ENCODE measurements at places on chromosomes 2 and 18.

- DNase-seq, result no peak
Measured at GRCh38 chr2:105487142-105488069, 88.6 kb upstream of the FHL2 start.

GRCh38 chr2:152410165-152410597 lies 75.2 kb downstream of the FMNL2 start:
- DNase-seq, result no peak

DNA sequence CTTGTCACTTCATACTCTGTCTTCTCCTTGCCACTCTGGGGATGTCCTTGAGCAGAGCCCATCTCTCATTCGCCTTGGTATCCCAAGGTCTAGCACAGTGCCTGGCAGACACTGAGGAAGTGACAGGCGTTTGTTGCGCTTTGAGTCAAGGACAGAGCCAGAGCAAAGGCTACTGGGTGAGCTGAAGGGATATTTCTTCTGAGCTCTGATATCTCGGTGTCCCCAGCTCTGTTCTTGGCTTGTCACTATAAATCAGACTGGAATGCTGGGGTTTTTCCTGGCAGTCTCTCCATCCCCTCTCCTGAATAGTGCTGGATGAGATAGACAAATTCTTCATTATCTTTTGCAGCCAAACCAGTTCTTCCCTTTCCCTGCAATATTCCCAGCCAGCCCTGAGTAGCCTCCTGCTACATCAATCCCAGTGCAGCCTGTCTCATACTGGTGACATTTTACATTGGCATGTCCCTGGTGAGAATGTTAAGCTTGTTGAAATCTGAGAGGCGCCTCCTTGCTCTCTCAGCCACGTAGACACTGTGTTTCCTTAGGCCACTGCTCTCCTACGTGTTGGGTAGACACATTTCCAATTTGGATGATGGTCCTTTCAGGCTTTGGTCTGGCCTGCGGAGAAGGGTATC lies 61.7 kb downstream of the CTIF start:
- no peak for DNase-seq

DNA sequence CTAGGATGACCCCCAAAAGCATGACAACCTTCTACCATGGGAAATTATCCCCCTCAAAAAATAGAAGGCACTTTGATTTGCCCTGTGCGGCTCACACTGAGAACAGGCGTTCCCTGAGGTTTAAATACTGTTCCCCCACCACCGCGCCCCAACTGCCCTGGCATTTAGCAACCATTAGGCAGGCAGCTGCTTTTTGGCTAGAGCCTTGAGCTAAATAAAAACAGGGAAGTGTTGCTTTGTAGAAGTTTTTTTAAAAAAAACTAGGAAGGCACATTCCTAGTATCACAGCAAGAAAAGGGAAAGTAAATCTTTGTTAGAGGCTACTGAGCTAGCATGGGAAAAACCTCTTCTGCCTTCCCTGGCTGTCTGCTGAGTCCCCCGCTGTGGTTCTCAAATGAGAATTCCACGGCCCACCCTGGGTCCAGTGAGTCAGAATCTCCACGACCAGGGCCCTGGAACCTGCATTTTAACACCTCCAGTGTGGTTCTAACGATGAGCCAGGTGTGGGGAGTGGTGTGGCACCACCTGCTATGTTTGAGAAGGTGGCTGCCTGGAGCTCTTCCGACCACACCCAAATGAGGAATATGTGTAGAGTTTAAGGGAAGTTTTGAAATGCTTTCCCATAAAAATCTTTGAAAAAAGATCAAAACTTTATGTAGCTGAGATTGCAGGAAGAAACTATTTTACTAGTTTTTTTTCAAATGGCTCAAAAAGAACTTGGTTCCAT lies 66.4 kb downstream of the VIT start:
- no peak for DNase-seq

DNA sequence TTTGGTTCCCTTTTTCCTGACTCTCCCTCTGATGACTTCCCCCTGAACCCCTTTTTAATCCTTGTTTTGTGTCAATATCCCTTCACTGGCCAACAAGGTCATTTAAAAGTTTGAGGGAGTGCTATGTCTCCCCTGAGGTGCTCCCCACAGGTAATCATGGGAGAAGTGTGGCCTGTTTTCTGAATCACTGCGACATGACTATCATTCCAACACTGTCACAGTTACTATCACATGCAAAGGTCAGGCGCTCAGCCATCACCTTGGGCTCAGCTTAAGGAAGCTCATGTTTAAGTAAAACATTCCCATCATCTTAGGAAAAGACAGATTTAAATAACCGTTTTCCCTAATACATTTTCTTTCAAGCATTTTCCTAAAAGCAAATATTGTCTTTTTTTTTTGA lies 20.9 kb upstream of the ACAA2 start:
- no peak for DNase-seq

- no peak for DNase-seq
Measured at GRCh38 chr2:60350791-60351190, 202.7 kb downstream of the BCL11A start.

DNA sequence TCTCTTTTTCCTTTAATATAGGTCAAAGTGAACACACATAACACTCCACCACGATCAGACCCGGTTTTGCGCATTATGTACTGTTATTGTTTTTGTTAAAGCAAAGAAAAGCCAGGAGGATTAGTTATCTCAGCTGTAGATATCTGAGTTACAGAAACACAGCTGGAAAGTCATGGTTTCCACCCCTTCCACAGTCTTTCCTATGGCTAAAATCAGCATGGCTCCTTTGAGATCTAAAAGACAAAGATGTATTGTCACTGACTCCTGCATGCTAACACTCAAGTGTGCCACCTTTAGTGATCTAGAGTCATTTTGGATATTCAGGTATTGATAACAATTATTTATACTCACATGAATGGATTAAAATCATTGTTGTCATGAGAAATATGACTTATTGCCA lies 260.0 kb downstream of the FIGN start:
- no peak for DNase-seq

DNA sequence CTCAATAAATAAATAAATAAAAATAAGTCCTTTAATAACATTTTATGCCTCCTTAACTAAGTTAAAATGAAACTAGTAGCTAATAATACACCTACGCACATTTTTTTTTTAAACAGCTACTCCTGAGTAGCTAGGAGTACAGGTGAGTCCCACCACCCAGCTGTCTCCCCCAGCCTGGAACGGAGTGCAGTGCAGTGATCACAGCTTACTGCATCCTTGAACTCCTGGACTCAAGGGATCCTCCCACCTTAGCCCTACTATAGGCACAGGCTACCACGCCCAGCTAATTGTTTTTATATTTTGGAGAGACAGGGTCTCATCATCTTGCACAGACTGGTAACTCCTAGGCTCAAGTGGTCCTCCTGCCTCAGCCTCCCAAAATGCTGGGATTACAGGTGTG lies 28.4 kb downstream of the YWHAQ start:
- no peak for DNase-seq

- no peak for DNase-seq
Measured at GRCh38 chr2:234102112-234102511, 51.6 kb downstream of the SPP2 start.

DNA sequence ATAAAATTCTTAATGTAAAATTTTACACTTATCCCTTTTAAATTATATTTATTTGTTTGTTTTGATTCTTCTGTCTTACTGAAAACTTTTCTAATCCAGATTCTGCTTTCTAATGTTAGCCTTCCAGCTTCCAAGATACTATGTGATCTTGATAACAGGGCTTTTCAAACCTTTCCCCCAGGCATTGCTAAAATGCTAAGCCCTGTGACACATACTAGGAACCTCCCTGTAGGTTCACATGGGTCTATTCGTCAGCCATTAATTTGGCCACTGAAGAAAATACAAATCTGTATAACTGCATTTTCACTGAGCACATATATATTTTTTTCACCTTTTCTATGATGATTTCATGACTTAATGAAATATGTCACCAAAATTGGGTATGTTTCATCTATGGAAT lies 92.8 kb upstream of the MAP4K3 start:
- no peak for DNase-seq

GRCh38 chr18:6610466-6610865 lies 119.0 kb upstream of the ARHGAP28 start:
- no peak for DNase-seq

DNA sequence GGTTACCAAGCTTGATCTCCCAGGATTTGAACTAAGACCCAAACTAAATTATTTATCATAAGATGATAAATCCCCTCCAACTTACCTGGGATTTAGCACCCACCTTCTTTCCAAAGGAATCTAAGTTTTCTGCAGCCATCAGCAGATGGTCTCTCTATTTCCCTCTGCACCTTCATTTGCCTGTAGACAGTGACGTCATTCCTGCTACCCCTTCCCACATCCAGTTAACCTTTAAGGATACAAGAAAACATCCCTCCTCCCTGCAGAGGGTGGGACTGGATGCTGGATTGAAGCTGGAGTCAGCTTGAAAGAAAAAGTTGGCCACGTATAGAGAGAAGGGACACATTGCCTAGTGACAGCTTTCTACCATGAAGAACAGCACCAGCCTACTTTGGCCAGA lies 3.7 kb upstream of the DNER start:
- no peak for DNase-seq

DNA sequence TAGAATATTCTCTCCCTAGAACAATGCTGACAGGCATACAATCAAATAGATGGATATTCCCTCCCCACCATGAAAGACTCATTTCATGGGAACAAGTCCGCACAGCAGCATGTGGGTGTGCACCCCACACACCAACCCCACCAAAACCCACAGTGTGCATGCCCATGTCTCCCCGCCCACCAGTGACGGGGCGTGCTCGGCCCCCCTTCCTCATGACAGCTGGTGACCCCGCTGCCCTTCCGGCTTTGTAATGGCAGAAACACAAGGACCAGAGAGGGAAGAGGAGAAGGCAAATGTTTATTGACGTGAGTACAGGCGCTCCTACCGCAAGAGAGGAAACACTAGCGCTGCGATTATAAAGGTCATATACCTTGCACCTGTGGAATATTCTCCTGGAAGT lies 30.8 kb upstream of the ODC1 start:
- no peak for DNase-seq

DNA sequence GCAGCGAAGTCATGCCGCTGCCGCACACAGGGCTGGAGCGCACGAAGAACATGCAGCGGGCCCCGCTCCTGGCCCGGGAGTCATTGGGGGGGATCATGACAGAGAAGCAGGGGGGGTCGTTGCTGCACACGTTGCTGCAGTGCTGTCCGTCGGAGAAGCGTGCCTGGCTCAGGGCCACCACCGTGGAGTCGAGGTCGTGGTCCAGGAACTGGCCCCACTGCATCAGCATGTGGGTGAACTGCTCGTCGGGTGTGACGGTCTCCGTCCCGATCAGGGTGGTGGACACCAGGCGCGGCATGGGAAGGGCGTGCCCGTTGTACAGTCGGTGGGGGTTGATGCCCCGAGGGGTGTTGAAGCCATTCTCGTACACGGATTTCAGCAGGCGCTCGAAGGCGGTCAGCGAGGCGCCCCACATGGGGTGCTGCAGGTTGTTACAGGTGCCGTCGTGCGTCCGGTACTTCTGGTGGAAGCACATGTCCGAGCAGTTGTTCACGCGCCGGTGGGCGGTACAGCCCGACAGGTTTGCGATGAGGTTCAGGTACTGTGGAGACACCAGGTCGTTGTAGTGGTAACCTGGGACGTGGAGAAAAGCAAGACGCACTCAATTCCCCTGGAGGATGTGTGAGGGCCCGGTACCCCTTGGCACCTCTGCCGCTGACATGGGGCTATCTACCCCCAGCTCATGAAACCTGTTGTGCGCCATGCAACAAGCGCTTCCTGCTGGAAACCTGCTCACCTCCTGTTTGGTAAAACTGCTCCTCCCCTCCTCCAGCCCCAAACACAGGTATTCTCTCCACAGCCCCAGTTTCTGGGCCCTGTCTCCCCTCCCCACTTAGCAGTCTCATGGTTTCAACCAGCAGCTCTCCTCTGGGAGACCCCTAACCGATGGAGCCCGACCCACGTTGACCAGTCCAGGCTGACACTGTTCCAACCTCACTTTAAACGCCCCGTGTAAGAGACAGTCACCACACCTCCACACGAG lies 94.9 kb downstream of the PXDN start:
- DNase-seq, result no peak

DNA sequence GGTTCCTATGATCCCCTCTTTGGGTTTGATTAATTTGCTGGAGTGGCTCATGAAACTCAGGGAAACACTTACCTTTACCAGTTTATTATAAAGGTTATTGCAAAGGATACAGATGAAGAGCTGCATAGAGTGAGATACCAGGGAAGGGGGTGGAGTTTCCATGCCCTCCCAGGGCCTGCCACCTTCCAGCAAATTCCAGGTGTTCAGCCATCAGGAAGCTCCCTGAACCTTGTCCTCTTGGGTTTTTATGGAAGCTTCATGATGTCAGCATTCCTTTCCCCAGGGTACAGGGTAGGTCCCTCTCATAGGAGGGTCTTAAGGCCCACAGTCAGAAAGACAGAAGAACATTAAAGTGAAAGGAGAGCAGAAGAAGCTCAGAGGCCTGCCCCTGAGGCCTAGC lies 123.9 kb upstream of the DCC start:
- DNase-seq, result no peak

DNA sequence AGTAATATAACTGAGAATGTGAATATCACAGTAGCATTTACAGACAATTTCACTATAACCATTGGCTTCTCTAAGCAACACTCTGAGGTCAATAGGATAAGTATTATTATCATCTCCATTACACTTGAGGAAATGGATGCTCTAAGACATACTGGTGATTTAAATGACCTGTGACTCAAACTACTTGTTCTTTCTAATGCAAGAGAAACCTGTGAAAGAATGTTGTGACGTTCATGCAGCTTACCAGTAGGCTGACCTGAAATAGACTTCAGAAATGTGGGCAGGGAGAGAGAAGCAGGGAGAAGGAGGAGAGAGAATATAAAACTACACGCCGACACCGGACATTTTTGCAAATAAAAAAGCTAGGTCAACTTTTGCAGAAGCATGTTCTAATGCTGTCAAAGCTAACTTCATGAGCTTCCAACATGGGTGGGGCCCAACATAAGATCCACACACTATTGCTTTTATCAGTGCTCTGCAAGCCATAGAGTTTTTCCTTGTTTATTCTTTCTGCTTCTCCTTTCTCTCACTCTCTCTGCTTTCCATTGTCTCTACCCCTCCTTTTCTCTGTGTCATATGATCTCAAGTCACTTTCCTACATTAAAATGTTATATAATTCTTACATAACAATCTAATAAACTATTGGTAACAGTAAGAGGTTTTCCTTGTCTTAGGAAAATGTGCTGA lies 217.6 kb upstream of the FN1 start:
- no peak for DNase-seq

- DNase-seq, result no peak
Measured at GRCh38 chr18:58183226-58183625, 139.2 kb downstream of the NEDD4L start.

DNA sequence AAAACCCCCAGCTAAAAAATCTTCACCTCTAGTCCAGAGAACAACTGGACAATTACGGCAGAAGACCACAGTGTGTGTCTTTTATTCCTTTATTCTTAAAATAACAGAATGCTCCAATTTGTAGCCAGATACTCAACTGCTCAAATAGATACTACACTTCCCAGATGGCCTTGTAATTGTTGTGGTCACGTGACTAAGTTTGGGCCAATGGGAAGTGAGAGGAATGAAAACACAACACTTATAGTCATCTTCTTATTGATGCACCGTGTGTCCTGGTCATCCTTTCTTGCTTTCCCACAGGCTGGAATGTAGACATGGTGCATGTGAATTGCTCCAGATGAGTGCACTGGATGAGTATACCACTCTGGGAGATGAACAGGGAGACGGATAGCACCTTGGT lies 145.1 kb downstream of the CDC42EP3 start:
- no peak for DNase-seq

GRCh38 chr2:165872101-165872791 lies 78.2 kb upstream of the GALNT3 start:
- DNase-seq, result no peak

GRCh38 chr18:5890331-5891183 lies 4.8 kb downstream of the TMEM200C start:
- DNase-seq, result no peak

GRCh38 chr18:47999801-48000248 lies 69.4 kb upstream of the SMAD2 start:
- DNase-seq, result no peak

Measured in T-helper 2 cell (primary cell).